ENCODE measurements at places on chromosomes 5 and 9.

- DNase-seq, result no peak
These were observed 326.6 kb downstream of the ENC1 start for GRCh38 chr5:74313896-74314295.

- no peak for DNase-seq
These were observed 323.3 kb downstream of the GADD45G start for GRCh38 chr9:89928106-89928505.

GRCh38 chr5:1795931-1796330, 3.7 kb downstream of the MRPL36 start:
- DNase-seq, result no peak

- DNase-seq, result no peak
These were observed 99.3 kb downstream of the ACTBL2 start for GRCh38 chr5:57383093-57383861.

- DNase-seq, result no peak
These were observed 129.4 kb downstream of the EDIL3 start for GRCh38 chr5:84255315-84255714.

DNA sequence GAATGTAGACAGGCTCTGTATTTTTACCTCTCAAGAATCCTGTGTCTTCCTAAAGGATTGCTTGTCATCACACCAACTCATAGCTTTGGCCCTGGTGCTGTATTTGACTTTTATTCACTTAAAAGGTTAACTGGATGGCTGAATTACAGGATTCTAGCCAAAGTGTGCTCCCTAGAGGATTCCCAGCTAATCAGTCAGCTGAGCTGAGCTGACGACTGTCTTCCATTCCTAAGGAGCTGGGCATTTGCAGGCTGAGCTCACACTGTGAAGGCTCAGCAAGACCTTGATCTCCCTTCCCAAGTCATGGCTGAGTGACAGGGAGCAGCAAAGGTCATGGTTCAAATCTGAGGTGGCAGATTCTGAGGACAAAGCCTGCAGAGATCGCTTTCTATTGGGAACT, 59.0 kb upstream of the PALM2AKAP2 start:
- DNase-seq, result no peak

- DNase-seq, result no peak
These were observed 253.0 kb upstream of the ARRDC3 start for GRCh38 chr5:91635950-91636734.

DNA sequence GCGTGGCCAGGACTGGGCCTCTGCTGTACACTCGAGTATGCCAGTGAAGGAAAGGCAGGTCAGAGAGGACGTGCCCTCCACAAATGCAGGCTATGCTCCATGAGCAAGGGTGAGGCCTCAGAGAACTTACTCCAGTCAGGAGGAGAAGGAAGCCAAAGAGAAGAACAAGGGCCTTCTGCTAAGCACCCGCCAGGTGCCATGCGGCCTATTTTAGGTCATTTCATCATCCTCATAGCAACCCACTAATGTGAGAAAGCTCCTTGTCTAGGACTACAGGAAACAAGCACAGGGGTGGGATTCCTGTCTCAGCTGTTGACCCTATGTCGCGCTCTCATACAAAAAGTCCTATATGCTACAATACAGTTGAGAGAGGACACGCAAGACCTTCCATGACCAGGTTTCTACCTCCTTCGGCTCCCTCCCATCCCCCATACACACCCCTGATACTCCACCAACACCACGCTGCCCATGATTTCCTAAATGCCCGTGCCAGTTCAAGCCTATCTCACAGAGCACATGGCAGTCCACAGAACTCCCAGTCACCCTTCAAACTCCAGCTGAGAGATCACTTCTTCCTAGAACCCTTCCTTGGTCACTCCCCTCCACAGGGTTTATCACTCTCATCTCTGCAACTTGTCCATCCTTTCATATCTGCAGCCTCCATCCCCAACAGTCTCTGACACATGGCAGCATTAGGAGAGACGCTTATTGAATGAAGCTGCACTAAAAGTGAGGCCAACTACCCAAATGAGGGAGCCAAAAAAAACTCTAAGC, 26.8 kb downstream of the PSMB7 start:
- no peak for DNase-seq

DNA sequence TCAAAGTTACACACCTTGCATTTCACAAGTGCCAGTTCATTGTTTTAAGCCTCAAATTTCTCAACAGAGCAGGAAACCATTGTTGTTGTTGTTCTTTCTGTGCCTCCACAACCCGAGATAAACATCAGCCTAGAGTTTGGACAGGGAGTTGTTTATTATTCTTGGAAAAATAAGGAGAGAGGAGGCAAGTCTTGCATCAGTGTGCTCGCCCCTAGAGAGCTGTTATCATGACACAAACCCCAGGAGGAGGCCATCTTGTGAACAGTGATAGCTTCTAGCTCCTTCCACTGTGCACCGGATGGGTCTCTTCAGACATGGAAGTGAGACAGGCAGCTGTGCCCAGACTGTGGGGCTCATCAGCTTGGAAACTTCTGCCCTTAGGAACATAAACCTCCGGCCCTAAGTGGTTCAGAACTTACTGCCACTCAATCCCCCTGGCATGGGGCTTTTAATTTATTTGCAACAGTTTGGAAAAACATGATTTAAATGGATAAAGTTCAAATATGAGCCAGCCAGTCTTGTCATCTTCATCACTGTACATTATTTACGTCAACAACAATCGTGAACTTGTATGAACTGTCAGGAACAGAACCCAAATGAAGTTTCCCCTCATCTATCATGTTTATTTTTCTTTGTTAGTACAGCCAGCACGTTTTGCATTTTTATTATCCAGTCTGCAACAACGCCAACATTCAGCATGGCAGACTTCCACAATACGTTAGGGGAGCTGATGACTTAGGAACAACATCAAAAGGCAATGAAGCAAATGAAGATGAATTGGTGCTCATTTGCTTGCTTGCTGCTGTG, 181.7 kb upstream of the S1PR3 start:
- DNase-seq, result no peak

DNA sequence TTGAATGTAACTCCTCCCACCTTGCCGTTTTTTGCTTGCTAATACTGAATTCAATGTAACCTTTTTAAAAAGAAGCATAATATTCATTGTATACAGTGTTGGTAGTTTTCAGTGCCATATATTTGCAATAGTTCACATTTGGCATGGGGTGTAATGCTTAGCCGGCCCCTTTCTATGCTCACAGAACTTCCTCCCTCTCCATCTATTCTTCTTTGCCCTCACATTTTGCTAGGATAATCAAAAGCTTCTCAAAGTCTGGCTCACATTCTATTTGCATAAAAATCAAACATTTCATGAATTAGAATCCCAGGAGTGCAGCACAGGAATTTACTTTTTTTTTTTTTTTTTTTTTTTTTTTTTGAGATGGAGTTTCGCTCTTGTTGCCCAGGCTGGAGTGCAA, 226.3 kb upstream of the MPDZ start:
- no peak for DNase-seq

GRCh38 chr9:17135295-17136160, 688 bp downstream of the CNTLN start:
- DNase-seq, result no peak

- DNase-seq, result no peak
These were observed 122.6 kb downstream of the ISOC1 start for GRCh38 chr5:129217179-129217578.

- no peak for DNase-seq
These were observed 72.6 kb downstream of the FGF1 start for GRCh38 chr5:142613271-142613671.

GRCh38 chr9:438961-439768, 224.5 kb downstream of the DOCK8 start:
- no peak for DNase-seq

DNA sequence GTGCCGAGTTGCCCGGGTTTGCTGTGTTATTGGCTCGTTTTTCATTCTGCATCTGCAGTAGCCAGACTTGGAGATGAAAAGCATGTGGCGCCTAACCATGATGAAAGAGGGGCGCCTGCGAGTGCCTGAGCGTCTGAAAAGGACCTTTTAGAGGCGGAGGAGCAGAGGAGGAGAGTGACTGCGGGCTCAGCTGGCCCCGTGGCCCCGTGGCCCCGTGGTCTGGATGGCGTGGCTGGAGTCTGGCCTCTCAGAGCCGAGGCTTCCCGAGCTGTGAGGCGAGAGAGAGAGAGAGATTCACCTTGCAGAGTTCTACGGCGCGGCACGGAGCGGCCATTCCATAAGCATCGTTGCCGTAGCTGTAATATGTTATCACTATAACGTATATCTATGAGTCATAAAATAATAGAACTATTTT, 55.3 kb upstream of the RNU6ATAC start:
- no peak for DNase-seq

DNA sequence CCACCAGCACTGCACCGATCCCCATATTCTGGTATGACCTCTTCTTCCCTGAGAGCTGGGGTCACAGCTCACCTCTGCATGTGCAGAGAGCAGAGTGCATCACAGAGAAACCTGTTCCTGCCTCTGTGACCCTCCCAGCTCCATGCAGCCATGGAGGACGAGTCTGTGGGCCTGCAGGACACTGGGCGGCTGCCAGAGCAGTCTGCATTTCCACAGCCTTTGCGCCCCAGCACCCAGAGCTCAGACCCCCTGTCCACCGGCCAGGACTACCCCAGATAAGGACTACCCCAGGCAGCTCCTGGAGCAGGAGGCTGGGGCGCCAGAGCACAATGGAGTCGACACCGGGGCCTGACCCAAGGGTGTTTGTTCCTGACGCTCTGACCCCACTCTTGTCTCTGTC, 308.1 kb upstream of the IRX1 start:
- no peak for DNase-seq

- DNase-seq, result no peak
These were observed 92.6 kb downstream of the SH3TC2 start for GRCh38 chr5:148970228-148970627.

GRCh38 chr9:38207247-38207778, 138.3 kb upstream of the SHB start:
- DNase-seq, result no peak

GRCh38 chr9:115524453-115525059, 406.6 kb upstream of the TNC start:
- DNase-seq, result no peak

DNA sequence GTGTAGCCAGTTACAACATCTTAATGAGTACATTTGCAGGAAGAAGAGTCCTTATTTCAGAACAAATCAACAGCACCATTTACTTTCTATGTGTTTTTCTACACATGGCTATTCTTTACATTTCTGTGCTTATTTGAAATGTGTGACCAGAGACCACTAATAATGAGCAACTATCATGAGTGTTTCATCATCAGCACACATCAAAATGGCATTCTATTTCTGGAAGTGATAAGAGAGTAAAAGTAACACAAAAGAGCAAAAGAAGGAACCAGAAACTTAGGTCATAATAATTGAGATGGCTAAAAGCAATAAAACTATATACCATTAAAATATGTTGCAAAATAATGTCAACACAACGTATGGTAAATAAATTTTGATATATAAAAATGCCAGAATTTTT, 159.7 kb downstream of the PBX3 start:
- no peak for DNase-seq

DNA sequence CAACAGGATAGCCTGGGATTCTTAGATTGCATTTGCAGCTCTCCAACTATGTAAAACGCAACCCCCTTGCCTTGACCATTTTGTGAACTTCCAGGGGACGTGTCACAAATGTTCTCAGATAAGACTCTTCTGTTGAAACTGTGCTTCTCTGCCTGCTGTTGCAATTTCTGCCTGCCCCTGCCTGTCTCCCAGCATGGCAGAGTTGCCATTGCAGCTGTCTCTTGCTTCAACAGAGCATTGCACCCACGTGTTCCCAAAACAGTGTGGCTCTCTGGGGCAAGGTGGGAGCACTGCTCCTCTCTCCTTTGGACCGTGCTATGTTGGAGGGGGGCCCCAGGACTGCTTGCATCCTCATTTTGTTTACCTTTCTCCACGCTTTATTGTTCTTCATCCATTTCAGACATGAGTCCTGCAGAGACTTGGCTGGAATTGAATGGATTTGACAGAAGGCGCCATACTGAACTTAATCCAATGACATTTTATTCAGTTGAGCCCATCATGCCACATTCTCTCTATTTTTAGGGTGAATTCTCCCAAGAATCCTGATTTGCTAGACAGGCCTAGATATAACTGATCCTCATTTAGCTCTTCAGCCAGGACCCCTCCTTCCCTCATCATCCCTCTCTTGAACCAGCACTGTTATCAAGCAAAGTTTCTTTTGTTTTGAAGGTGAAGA, 90.7 kb downstream of the MAT2B start:
- no peak for DNase-seq

DNA sequence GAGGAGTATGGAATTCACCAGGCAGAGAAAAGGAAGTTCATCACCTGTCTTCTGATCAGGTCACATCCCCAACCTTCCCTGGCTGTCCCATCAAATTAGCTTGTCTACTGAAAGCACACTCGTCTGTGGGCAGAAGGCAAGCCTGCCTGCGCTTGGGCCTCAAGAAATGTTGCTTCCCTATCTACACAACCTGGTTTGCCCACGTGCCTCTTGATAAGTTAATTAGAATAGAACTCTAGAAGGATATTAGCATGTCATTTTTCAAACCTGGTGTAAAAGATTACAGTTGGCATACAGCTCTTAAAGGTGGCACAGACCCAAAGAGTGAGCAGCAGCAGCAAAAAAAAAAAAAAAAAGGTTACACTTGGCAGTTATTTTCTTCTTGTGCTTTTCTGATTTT, 5.1 kb downstream of the TTC23L start:
- DNase-seq, result no peak

- no peak for DNase-seq
These were observed 21.2 kb downstream of the DYNC2I2 start for GRCh38 chr9:128635266-128636023.

DNA sequence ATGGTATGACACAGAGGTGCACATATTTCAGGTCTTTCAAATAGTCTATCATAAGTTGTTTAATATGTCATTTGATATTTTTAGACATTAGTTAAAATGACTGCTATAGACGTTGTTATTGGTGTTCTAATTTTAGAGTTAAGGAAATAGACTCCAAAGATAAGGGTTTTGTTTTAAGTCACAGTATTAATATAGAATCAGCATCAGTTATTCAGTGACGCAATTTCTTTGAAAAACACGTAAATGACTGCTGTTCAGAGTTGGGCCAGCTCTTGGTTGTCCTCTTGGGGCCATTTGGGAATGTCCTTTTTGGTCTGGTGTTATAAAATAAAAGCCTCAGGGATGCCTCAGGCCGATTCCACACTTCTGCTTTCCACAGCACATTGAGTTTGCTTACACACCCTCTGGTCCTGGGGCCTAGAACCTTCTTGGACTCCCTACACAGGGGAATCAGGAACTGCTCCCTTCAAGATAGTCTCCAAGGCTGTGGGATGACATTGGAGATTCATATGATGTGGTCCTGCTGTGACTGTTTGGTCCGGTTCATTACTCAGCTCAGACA, 14.3 kb downstream of the OTULIN start:
- DNase-seq, result no peak

Measured in activated T-cell treated with anti-CD3 and anti-CD28 coated beads for 4 hours (primary cell).